ENCODE measurements at places on chromosomes 5 and 9. TPM values are rescaled to one million over a fixed set of nuclear protein-coding genes. Genes with fewer than 3 reads are reported as not detected.
A peak's percentile ranks its signal among the peaks of the same experiment; 100 is the strongest.

The HTR4 gene
- 7.5 TPM for total RNA-seq

The DRD1 gene
- total RNA-seq, result not detected

The ARHGAP26 gene
- 74.0 TPM for total RNA-seq

DNA sequence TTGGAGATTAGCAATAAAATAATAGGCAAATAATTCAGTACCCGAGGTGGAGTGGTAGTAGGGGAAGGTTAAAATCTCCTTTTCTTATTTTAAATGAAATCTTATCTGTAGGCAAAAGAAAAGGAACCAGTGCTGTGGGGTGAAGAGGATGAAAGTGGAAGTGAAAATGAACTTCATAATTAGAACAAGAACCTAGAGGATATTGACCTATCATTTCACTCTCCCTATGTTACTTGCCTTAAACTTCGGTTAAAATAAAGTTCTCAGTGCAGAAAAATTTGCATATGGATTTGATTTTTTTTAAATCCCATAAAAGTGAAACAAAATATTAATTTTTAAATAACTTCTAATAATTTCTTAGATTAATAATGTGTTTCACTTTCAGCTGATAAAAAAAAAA, 1094.9 kb upstream of the C9orf72 start:
- no peak for DNase-seq

DNA sequence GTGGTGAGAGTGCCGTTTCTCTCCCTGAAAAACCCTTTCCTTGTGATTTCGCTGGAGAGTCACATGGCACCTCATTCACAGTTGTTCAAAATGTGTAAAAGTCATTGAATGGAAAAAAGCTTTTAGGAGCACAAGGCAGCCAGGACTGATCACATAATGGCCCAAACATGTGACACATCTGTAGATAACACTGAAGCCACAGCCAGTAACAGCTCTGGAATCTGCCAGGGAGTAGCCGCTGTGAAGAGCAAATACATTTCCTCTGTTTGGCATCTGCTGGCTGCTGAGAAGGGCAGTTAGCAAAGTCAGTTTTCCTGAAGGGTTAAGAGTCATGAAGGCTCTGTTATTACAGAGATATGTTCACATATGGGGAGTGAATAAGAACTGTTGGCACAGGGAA, 271.8 kb downstream of the NNT start:
- no peak for DNase-seq

GRCh38 chr5:159048298-159048697, 51.4 kb downstream of the EBF1 start:
- no peak for DNase-seq

DNA sequence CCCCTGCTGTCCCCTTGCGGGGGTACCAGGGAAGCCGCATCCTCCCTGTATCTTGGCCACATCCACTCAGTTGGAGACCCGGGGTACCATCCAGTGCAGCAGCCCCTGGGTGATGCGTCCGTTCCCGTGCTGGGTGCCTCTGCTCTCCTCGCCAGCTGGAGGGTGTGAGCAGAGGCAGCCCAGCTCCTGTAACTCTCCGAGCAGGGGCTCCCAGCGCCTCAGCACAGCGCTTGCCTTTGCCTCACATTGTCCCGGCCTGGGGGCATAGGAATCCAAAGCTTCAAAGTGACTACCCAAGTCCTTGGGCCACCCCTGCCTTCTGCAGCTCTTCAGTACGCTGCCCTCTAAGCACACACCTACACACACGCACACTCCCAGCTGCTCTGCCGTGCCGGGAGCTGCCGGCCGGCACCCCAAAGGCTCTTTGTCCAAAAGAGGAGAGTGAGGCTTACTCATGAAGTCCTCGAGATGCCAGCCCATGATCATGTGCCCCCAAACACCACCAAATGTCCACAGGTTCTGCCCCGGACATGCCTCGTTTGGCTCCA, 733 bp downstream of the ANGPTL2 start:
- DNase-seq, result no peak

GRCh38 chr5:135208903-135209721, 175.1 kb upstream of the PITX1 start:
- peak; percentile 27 for DNase-seq

All from colonic mucosa (tissue), 4 donors.